Effector memory CD4-positive, alpha-beta T cell (primary cell): ENCODE measurements at places on chromosomes 3 and 15.

GRCh38 chr3:49530701-49531100 is 23.6 kb upstream of the BSN start:
- no peak for DNase-seq

- DNase-seq = no peak
These were observed 27.6 kb downstream of the PRR23E start for GRCh38 chr3:127220497-127220896.

DNA sequence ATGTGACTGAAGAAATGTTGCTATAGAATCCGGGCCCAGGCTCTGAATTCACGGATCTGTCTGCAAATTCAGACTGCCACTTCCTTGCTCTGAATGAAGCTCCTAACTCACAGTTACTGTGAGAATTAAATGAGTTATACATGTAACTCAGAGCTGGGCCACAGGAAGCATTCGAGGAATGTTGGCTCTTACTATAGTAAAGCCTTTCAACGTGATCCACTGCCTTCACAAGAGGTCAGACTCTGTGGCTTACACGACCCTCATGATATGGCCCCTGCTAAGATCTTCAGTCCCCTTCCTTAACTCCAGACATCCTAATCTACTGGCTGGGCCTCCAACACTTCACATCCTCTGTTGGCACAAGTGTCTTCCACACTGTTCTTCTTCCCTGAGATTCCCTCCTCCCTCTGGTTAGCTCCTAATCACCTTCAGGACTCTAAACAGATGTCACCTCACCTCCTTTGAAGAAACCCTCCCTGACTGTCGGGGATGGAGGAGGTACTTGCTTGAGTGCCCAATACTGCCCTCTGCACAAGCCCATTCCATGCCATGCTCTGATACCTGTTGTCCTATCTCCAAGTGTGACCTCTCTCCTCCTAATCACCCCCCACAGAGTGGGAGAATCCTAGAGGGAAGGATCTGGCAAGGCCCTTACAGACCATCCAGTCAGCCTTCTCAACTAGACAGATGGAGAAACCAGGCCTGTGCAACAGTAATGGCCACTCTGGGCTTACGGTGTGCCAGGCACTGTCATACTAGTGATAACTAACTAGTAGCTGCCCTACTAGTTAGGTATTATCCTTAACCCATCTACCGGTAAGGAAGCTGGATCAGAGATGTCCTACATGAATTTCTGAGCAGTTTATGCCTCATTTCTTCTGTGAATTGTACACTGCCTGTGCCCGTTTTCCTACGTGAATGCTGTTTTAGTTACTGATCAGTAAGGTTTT is 1.3 kb downstream of the ACTR8 start:
- no peak for DNase-seq

DNA sequence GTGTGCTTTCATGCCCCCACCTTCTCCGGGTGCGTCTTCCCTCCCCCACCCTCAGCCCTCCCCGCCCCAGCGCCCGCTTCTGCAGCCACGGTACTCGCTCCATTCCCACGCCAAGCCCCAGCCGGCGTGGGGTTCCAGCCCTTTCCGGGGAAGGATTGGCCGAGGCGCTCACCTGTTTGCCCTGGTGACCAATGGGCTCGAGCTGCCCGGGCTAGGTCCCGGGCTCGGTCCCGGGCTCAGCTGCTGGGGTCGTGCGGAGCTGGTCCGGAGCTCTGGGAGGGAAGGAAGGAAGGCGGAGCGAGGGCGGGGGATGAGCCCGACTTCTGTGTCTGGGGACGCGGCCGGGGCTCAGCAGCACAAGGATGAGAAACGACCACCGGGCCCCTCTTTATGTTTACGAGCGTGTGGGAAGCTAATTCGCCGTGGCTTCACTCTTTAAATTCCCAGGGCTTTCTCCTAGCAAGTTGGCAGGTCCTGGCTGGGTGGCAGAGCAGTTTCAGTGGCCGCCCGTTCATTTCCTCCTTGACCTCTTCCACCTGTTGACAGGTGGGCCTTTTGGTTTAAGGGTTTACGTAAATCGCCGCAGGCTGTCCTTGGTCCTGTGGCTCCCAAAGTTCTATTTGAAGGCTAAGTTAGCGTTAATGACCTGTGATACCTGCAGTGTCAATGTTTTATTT is at the start of gene IGSF10:
TSS of gene IGSF10 (minus strand) at position 288 of the 677 bp plus-strand sequence. CDS start 2,352 bp downstream, outside the sequence.
- no peak for DNase-seq

GRCh38 chr3:183560607-183561006 is 5.1 kb upstream of the KLHL6 start:
- no peak for DNase-seq

DNA sequence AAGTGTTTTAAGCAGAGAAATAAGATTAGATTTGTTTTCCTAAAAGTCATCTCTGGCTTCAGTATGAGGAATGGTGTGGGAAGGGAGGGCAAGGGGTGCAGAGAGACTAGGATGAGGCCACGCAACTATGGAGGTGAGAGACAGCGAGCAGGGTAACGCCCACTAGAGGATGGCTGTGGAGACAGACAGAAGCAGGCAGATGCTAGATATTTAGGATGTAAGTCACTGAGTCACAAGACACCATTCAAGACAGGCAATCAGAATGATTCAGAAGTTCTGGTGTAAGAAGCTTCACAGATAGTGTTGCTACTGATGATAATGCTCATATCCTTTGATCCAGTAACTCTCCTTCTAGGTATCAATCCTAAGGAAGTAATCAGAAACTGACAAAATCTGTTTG is 19.1 kb downstream of the HSPBAP1 start:
- no peak for DNase-seq
